ENCODE measurements at places on chromosomes 16 and 17.
A peak's percentile ranks its signal among the peaks of the same experiment; 100 is the strongest.

DNA sequence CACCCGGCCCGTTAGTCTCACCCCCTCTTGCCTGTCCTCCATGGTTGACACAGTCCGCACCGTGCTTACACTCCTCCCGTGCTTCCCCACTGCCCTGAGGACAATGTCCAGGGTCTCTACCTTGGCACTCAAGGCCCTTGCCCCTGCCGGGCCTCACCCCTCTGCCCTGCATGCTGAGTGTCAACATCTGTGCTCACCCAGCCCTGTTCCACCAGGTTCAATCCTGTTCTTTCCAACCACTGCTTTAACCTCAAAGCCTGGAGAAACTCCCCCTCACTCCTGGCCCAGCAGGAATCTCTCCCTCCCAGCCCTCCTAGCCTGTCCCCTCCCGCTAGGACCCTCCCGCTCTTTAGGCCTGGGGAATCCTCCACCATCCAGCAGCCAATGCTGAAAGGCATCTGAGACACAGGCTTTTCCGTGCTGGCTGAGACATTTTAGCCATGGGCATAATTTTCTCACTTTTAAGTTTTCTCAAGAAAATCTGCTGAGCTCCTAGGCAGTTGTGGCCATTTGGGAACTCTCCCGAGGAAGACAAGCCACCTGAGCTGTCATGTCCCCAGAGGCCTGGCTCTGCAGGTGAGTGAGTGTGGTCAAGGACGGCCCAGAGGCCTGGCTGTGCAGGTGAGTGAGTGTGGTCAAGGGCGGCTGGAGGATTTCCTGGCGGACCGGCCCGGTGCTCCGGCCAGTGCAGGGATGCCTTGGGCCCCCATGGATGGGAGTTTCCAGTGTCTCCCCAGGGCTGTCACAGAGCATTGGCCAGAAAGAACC lies 10.8 kb upstream of the P2RX1 start:
- DNase-seq, result no peak

DNA sequence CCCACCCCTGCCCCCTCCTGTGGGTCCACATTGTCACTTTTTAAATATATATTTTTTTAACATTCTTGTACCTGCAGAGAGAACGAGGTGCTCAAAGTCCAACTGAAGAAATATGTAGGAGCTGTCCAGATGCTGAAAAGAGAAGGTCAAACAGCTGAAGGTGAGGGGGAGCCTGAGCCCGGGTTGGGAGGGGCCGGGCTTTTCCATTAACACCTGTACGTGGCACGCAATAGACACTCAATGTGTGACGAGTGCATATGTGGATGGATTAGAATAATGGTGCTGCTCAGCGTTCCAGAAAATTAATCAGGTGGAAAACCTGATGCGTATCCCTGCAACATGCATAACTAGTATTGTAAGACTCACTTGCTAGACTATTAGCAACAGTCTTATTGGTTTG lies 223.0 kb downstream of the SNX29 start:
- DNase-seq, result no peak

GRCh38 chr16:11224096-11224893 lies 31.7 kb downstream of the SOCS1 start:
- no peak for DNase-seq

- DNase-seq, result no peak
Measured at GRCh38 chr17:66322764-66323163, 20.4 kb downstream of the PRKCA start.

GRCh38 chr16:3214904-3215600 lies 19.9 kb downstream of the ZNF200 start:
- no peak for DNase-seq

GRCh38 chr16:3356118-3356517 lies 429 bp downstream of the OR2C1 start:
- DNase-seq, result no peak

DNA sequence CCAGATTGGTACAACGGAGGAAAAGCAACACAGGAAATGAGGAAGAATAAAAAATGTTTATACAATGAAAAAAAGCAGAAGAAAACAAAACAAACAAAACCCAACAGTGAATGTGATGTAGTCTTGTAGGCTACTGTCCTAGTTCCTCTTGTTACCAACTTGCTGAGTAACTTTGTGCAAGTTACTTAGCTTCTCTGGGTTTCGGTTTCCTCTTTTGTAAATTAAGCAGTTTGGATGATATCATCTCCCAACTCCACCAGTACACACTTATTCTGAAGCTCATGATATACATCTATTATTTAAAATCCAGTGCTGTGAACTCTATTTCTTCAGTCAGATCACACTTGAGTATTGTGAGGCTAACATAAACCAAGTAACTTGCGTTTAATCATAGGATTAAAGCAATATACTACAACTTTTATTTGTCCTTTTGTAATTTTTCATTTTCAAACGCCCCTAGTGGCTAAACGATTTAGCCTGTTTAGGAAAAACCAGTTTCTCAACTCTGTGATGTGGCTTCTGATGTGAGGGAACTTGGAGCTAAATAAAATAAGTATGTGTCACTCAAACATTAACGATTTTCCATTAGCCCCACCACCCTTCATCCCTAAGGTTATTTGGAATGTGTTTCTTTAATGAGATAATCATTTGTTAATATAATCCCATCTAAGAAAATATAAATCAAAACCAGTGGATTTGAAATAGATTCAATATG lies 1.4 kb upstream of the UNK start:
- DNase-seq, result no peak

DNA sequence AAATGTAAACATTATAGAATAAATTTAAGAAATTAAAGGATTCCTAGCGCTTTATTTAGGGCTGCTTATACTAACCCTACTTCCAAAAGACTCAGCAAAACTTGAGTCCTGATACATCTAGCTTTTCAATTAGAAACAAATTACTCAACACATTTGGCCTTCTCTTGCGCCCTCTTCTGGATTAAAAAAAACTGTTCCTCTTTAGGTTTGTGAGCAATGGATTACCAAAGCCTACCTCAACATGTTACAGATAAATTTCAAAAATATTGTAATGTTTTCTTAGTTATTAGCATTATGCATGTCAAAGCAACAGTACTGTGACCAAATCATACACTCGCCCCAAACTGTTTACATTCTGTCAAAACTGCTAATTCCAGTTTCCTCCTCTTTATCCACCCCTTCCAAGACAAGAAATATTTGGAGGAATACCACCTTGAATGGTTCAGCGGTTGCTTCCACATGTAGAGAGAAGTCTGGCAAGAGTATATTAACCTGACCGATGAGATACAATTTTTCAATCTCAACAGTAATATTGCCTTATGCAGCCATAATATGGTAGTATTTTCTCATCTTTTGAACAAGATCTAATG lies 2.7 kb downstream of the NUFIP2 start:
- no peak for DNase-seq

- DNase-seq, result no peak
Measured at GRCh38 chr17:14454746-14455145, 153.9 kb downstream of the HS3ST3B1 start.

- peak; percentile 1 for DNase-seq
Measured at GRCh38 chr17:2123375-2124251, 68.7 kb downstream of the HIC1 start.

DNA sequence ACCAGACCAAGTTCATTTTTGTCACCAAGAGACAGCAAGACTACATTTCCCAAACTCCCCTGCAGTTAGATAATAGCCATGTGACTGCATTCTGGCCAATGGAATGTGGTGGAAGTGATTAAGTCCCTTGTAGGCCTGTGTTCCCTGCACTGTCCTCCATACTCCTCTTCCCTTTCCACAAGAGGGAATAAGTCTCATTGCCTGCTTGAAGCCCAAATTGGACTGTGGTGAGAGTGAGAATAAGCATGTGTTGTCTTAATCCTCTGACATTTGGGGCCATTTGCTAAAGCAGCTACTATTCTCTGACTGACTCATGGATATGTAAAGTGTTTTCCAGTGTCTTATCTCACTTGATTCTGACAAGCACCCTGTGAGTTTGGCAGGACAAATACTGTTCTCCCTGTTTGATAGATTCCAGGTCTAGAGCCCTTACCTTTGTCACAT lies 20.7 kb downstream of the PIK3R6 start:
- no peak for DNase-seq

DNA sequence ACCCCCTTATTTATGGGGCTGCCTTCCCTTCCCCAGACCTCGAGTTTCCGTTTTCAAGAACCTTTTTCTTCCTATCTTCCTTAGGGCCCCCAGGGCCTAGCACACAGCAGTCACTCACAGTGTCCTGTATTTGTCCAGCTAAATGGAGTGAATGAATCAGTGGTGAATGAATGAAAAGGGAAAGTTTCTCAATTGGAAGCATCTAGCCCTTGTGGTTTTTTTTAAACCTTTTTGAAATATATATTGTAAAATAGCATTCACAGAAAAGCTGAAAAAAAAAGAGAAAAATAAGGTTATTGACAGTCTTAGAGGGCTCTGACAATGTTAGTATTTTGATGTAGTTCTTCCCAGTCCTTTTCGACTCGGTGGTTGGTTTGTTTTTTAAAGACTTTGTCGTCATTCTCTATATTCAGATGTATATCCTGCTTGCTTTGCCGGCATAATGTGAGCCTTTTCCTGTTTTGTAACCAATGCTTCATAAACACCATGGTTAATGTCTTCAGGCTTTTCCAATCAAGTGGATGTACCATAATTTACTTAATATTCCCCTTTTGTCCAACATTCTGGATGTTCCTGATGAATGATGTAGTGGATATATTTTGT lies 45.3 kb downstream of the RAI1 start:
- no peak for DNase-seq

DNA sequence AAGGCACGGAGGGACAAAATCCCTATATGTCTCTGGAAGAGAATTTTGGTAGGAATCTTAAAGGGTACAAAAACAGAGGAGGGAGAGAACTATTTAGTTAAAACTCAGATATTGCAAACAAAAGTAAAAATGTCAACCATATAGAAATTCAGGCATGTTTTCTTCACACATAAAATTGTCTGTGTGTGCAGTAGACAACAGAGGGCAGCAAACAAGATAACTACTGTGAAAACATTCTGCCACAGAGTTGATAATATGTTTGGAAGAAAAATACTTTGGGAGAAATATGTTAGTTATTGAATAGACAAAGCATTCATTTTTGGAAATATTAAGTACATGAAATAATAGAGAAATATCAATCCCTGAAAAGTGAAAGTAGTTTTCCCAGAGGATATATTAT lies 56.2 kb downstream of the SNX11 start:
- DNase-seq, result no peak

GRCh38 chr17:7560172-7561027 lies 1.3 kb upstream of the SENP3 start:
- DNase-seq, result no peak

DNA sequence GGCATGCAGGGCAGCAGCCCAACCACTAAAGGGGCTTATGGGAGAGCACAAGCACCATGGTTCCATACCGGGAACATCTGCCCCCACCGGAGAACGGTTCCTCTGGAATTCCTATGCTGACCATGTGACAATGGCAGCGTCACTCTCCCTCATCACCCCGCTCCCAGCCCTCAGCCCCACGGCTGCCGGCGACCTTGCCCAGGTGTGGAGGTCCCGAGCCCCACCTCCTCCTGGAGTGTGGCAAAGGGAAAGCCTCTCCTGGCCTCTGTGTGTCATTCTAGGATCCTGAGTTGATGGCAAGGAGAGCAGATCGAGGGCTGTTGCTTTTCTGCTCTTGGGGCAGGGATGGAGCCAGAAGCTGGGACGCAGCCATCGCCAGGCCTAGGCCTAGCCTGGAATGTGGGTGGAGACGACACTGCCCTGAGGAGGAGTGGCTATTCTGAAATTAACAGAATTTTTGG lies 17.8 kb upstream of the RNPS1 start:
- no peak for DNase-seq

- no peak for DNase-seq
Measured at GRCh38 chr17:2180768-2181167, 122.8 kb downstream of the SMG6 start.

- DNase-seq, result no peak
Measured at GRCh38 chr16:88455610-88456355, 2.7 kb downstream of the ZFPM1 start.

Data from substantia nigra (tissue), 51 donors.